ENCODE measurements at places on chromosomes 16 and 17.
A peak's percentile ranks its signal among the peaks of the same experiment; 100 is the strongest.

- no peak for DNase-seq
These were observed 12.3 kb downstream of the KANSL1 start for GRCh38 chr17:46180892-46181274.

DNA sequence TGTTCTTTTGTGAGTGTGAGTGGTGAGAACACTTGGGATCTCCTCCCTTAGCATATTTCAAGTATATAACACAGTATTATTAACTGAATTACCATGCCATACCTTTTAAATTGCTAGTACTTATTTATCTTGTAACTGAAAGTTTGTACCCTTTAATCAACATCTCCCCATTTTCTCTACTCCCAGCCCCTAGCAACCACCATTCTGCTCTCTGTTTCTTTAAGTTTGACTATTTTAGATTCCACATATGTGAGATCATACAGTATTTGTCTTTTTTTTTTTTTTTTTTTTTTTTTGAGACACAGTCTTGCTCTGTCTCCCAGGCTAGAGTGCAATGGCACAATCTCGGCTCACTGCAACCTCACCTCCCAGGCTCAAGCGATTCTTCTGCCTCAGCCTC is 117.6 kb upstream of the CACNG3 start:
- no peak for DNase-seq

GRCh38 chr16:47779201-47780016 is 318.3 kb downstream of the PHKB start:
- no peak for DNase-seq

DNA sequence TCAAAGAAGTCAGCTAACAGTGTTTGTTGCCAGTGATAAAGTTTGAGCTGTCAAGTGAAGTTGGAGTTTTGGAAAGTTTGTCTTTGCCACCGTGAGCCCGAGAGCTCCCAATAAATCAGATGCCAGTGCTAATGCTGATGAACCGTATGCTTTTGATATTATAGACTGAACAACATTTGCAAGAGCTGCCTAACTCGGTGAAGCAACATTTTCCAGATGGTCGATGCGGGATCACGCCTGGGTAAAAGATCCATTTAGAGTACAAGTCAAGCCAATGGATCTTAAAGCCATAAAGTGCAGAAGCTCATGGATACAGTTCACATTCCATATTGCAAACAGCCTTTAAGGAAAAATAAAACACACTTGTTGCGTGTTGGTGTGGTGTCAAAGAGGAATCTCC is 9.6 kb downstream of the BANP start:
- no peak for DNase-seq

GRCh38 chr16:81873206-81873605 is 94.1 kb downstream of the PLCG2 start:
- no peak for DNase-seq

DNA sequence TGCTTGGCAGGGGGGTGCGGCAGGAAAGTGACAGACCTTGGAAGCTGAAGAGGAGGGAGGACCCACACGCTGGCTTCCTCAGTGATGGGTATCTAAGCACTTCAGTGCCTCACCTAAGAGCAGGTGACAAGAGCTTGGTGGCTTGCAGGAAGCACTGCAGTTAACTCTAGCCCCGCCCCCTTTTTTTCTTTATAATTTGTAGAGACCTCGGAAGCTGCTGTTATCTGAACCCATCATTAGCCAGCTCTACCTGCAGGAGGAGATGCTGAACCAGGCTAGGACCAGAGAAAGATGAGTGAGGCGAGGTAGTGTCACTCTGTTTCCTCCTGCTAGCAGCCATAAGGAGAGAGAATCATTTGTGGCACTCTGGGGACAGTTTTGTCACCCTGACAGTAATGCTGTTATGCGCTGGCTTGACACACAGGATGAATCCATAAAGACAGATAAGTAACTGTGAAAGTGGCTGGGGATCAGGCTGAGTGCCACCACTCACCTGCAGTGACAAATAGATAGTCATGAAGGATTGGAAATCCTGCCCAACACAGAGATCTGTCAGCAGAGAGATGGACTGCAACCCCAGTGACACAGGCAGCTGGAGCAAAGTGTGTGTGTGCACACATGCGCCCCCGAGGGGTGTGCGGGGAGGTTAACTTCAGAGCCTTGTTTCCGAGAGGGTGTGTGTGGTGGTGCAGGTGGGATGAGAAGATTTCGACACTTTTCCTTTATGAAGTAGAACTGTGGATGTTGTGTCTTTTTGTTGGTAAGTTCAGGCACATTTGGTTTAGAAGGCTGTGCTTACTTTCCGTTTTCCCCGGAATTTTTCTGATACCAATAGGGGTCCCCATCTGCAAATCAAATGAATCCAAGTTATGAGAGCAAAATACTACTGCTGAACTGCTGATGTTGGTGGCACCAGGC is 224.0 kb downstream of the IRX3 start:
- peak; percentile 40 for DNase-seq

GRCh38 chr16:81676066-81676882 is 102.8 kb upstream of the PLCG2 start:
- DNase-seq: no peak

GRCh38 chr17:20925091-20925490 is 117.7 kb downstream of the USP22 start:
- no peak for DNase-seq

DNA sequence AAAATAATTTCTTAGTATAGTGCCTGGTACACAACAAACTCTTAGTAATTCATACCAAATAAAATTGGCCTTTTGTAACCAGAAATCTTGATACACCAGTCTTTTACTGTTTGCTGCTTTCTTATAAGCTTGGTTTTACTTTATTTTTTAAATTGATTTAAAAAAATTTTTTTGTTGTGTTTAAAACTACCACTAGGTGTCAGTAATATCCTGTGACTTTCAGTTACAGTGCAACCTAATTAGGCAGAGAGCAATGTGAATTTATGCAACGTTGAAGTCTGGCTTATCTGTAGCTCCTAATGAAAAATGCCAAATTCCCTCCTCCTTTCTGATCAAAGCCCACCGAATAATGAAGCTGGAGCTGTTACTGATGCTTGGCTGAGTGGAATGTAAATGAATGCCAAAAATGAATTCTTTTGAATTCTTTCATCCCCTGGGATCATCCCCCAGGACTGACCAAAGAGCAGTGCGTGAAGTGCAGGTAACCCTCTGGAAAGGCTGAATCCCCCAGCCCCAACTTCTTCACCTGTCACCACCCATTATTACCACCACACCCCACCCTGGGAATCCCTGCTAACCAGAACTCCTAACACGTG is 3.8 kb downstream of the ERCC4 start:
- DNase-seq: no peak

GRCh38 chr17:57397402-57397801 is 141.1 kb downstream of the MSI2 start:
- no peak for DNase-seq

DNA sequence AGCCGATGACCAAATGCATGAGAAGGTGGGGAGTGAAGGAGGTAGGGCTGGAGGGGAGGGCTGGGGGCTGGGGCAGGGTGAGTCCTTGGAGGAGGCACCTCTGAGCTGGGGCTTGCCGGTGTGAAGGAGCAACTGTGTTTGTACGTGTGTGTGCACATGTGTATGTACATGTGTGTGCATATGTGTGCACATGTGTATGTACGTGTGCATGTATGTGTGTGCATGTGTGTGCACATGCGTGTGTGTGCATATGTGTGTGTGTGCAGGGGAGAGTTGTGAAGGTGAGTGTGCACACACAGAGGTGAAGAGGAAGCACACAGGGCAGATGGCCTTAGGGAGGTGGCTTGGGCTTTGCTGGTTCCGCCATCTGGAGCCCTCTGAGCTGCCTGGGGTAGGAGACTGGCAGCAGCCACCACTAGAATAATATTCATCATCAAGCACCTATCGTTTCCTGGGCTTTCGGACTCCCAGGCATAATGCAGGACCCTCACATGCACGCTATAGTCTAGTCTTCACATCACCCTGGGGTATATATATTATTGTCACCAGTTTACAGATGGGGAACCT is 120.9 kb upstream of the CDC42EP4 start:
- DNase-seq: no peak

DNA sequence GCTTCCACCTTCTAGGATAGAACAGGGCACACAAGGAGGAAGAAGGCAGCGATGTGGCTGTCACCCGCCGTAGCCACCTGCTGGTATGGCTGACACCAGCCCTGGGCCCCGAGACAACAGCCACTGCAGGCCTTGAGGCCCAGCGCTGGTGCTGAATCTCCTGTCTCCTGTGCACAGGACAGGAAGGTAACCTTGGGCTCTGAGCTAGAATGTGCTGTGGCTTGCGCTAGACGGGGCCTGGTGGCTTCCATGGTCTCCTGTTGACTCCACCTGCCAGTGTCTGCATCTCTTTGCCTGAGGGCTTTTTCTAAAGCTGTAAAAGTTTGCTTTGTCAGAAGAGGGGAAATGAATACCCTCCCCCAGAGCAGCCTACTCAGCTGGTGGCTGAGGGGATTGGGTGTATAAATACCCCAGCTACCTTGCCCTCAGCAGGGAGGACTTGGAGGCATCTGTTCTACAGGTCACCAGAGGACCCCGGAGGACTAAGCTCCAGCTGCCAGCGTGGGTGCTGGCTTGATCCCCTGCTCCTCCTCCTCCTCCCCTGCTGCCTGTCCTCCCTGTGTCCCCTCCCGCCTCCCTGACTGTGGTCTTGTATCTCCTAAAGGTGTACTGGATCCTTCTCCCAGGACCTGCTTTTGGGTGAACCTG is 76.1 kb upstream of the SDK2 start:
- no peak for DNase-seq

- DNase-seq: no peak
These were observed 996 bp downstream of the STRADA start for GRCh38 chr17:63740464-63741142.

DNA sequence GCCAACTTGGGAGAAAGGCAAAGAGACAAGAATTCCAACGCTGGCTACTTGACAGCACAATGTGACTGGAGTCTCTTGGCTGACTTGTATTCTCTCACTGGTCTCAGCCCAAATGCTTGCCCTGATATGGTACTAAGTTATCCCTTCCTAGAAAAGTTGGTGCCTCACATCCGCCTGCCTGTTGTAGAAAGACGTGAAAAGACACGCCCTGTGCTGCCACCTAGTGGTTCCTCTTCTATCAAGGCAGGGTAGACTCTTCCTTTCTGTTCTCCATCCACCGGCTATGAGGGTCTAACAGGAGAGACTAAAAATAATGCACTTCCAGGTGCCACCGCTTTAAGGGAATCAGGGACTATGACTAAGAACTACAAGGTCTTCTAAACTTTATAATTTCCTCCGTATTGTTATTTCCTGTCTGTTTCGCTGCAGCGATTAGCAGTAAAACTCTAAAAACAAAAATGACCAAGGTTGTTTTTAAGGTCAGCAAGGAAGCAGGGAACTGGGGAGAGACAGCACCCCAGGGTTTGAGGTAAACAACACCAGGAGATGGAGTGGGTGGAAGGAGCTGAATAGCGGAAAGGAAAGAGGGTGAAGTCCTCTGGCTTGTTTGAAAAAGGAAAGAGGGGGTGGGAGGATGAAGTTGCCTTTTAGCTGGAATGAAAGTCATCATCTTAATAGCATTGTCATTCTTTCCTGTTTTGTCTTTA is 109.5 kb downstream of the YPEL2 start:
- no peak for DNase-seq

GRCh38 chr16:46895399-46896313 is 11.5 kb downstream of the GPT2 start:
- DNase-seq: no peak

- no peak for DNase-seq
These were observed 231.8 kb downstream of the MAP2K4 start for GRCh38 chr17:12252462-12252861.

DNA sequence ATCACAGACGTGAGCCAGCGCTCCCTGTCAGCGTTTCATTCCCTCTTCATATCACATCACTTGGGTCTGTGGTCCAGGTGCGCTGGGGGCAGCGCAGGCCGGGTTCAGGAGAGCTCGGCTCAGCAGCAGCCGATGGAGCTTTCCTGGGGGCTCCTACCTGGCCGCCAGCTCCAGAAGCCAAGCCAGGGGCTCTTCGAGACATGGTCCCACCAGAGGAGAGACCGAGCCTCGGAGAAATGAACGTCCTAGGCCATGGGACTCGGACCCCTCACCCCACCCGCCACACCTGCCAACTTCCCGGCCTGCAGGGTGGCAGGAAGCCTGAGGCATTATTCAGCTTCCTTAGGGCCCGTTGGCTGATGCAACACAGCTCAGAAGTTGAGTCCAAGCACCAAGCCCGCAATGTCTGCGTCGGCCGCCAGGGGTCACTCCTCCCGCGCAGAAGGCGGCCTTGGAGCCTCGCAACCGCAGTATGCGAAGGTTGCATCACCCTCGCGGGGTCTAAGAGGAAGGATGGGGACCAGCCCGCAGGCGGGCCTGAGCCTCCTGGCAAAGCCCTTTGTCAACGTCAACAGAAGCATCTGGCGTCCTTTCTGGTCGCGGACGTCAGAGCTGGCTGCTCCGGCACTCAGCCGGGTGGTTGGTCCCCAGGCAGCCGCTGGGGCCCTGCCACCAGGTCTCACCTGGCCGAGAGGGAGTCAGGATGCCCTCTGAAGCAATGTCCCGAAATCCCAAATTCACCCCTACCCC is 13.2 kb upstream of the KLHDC4 start:
- DNase-seq: no peak

- DNase-seq: no peak
These were observed 7.4 kb upstream of the SPAG9 start for GRCh38 chr17:51128076-51128475.

- DNase-seq: no peak
These were observed 44.7 kb downstream of the CDH1 start for GRCh38 chr16:68781784-68782183.

DNA sequence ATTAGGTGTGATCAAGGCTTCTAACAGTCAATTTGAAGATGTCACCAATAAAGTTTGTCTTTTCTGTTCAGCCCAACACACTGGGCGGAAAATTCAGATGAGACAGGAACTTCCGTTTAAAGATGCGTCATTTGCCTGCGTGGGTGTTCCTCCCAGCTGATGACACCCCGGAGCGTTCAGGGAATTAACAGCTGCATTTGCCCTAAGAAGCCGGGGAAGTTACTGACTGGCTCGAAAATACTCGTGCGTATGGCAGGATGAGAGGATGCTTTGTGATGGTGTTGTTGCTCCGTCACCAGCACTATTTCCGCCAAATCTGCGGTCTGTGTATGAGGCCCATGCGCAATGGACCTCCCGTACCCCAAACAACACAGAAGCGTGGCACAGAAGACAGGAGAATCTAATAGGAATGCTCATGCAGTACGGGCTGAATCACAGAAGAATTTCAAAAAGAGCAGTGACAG is 11.9 kb upstream of the PVALEF start:
- no peak for DNase-seq

DNA sequence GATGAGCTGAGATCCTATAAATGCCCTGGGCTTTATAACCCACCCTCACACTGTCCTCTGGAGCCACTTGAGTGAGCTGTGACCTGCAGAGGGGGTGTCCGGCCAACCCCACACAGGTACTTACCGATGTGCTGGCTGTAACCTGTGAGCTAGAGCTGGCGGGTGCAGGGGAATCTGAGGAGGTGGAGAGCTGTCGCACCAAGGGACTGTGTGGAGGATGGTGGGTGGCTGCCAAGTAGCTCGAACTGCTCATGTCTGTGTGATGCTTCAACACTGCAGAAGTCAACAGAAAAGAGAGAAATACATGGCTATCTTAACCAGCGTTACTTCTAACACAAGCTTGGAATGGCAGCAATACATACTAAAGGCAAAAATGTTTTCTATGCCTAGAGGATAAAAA is 39.4 kb downstream of the STH start:
- no peak for DNase-seq

GRCh38 chr17:58692239-58693055 is at the start of gene RAD51C:
TSS of gene RAD51C (plus strand) at chr17:58692602. CDS start at chr17:58692644, 42 bp downstream.
- no peak for DNase-seq

Data from vagina (tissue), 2 donors.